ENCODE measurements at places on chromosomes 1 and 21. TPM values are rescaled to one million over a fixed set of nuclear protein-coding genes. Genes with fewer than 3 reads are reported as not detected.

HES5 gene
- 1.1 TPM for total RNA-seq

TMOD4 gene
- not detected for total RNA-seq

DNA sequence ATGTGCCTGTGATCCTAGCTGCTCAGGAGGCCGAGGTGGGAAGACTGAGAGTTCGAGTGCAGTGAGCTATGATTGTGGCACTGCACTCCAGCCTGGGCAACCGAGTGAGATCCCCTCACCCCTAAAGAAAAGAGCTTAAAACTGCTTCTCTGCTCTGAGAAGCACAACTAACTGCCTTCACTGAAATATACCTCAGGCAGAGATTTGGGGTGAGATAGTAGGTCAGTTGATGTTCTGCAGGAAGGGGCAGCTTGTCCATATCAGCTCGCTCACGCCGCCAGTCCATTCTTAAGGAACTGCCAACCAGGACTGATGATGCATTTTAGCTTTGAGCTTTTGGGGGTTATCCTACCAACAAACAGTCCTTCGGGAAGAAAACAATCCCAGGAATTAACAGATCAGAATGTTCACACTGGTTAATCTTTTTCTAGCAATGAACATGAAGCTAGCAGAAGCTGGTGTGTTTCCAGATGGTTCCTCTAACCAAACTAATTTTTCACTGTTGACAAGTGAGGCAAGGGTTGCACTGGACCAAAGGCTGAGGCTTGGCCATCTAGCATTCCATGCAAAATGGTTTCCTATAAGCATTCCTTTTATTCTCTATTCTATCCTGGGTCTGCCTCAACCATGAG, 31.6 kb downstream of the LHX4 start:
- no peak for DNase-seq

GRCh38 chr1:202143011-202143767, 1.3 kb downstream of the ARL8A start:
- peak; percentile 34 for DNase-seq

- no peak for DNase-seq
Measured at GRCh38 chr1:202649553-202650392, 60.5 kb downstream of the SYT2 start.

- no peak for DNase-seq
Measured at GRCh38 chr1:166197597-166197996, 30.8 kb upstream of the FAM78B start.

DNA sequence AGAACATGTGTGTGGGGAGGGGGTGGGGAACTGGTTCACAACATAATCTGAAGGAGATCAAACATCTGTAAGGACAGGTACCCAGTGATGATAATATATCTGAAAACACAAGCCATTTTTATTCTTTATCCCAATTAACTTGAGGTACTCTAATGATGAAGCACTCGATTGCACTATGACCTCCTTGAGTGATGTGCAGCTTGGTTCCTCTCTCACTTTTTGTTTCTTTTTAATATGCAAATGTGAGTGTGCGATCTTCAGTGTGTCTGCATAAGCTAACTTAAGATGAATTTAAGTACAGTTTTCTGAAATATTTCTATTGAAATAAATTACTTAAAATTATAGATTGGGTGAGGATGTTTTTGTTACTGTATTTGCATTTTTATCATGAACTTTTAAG, 50.6 kb upstream of the ANGPTL1 start:
- DNase-seq: no peak

GRCh38 chr1:112040891-112041740, 51.6 kb upstream of the KCND3 start:
- DNase-seq: no peak
